T-helper 22 cell (primary cell): ENCODE measurements at places on chromosomes 12 and 14.
A peak's percentile ranks its signal among the peaks of the same experiment; 100 is the strongest.

GRCh38 chr12:19129122-19129485 is 429 bp upstream of the PLEKHA5 start:
- DNase-seq: no peak

DNA sequence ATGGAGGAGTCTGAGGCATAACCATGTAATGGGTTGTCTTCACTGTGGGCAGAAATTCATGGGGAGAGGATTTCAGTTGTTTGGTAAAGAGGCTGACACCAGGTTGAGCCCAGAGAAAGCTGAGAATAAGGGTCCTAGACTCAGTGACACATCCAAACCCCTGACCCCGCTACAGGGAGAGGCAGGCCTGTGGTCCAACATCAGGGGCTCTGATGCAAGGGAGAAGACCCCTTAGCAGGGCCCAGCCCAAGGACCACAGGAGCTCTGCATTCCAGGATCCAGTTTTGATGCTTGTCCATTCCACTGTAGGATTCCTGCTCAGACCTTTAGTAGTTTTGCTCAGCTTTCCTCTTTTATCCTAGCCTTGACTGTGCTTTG is 15.5 kb downstream of the GPR68 start:
- DNase-seq: no peak

DNA sequence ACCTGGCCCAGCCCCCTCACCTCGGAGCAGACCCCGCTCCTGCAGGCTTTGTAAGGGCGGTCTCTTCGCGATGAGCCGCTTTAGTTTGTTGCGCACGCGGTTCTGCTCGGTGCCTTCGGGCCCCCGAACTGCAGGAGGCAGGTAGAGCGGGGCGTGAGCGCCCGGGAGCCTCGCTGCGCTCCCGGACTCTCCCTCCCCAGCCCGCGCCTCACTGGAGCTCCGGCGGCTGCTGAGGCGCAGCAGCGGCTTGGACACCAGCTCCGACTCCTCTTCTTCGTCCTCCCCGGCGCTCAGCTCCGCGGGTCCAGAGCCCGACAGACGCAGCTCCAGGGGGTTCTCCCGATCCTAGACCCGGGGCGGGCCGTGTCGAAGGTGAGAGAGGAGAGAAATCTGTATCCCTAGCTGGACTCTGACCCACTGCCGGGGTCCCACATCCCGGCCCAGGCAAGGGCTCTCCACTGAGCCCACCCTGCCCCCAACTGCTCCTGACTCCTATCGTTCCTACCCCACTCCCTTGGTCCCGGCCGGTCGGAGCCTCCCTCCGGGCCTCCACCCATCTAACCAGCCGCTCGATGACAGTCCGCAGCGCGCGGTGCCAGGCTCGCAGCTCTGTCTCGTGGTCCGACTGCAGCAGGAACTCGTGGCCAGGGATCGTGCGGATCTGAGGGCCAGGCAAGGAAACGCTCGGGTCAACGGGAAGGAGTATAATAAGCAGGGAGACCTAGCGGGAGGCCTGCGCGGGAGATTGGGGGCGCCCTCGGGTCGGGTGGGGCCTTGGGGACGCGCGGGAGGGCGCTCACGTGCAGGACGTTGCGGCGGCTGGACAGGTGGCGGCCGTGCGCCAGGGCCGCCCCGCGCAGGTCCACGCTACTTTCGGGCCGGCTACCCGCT is 4.2 kb downstream of the ARHGAP9 start:
- DNase-seq: no peak

DNA sequence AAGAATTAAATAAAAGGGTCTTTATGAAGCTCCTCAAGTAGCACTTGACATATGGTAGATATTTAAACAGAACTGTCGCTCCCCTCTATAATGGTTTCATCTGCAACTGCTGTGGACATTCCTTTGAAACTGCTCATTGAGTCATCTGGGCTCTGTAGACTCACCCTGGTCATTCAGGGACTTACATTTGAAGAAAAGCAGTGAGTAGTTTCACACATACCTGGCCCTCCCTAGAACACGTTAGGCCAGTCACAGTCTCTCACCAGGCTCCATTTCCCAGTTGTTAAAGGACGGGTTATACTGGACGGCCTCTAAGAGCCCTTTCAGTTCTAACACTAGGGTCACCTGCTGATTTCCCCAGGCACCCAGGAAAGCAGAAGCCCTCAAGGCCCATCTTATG is 217.0 kb downstream of the BCL11B start:
- no peak for DNase-seq

DNA sequence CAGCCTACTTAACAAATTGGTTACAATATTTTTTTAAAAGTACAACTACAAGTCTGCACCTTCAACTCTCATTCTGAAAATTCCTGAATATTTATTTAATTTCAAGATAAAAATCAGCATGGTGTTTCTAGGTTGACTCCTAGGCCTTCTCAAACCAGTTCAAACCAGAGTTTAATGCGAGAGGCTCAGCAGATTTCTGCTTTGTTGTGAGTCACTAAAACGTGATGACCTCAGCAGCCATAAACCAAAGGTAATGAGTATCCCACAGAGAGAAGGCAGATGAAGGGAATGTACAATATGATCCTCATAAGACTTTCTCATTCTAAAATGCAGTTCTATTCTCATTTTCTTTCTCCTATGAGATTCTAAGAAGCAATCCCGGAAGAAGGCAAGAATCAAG is 1.5 kb downstream of the PRDM4 start:
- DNase-seq: no peak

DNA sequence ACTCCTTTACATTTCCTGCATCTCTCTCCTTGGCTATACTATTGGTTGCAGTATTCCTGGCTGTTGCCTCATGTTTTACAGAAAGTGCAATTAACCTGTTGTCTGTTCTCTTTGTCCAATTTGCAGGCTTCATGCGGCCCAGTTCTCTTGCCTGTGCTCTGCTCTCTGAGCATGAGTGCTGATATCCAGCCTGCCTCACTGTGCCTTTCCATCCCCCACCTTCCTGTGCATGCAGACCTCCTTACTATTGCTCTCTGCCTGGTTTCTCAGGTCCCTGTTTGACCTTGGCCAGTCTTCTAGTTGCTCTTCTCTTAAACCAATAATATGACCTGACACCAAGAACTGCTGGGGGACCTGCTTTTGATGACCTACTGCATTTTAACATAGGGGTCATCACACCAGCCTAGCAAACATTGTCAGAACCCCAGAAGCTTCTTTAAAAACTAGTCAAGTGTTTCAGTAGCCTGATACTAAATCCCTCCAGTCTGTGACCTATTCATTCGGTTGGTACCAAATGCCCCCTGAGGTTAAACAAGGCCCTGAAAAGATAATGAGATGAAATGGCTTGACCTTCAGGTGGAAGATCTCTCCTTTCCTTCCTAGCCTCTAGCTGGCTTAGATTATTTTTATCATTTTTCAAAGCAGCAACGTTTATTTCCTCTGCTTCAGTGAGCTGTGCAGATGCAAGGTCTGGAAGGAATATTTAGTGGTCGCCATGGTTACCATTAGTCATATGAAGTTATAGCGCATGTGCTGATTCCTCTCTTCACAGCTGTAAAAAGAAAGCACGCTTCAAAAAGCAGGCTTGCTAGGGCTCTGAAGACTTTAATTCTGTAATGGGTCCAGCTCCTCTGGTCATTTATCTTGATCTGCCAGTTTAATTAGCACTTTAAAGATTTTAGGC is 216.5 kb downstream of the PHLDA1 start:
- peak; percentile 32 for DNase-seq
